ENCODE measurements at places on chromosomes 7 and 10.
A peak's percentile ranks its signal among the peaks of the same experiment; 100 is the strongest.

- no peak for DNase-seq
Observed at GRCh38 chr10:108905821-108906220, 1017.5 kb downstream of the XPNPEP1 start.

GRCh38 chr7:3464900-3465622 is 164.0 kb downstream of the SDK1 start:
- no peak for DNase-seq

GRCh38 chr10:69367469-69367868 is 49.2 kb downstream of the TACR2 start:
- DNase-seq: no peak

GRCh38 chr10:62237966-62238365 is 30.7 kb downstream of the RTKN2 start:
- no peak for DNase-seq

DNA sequence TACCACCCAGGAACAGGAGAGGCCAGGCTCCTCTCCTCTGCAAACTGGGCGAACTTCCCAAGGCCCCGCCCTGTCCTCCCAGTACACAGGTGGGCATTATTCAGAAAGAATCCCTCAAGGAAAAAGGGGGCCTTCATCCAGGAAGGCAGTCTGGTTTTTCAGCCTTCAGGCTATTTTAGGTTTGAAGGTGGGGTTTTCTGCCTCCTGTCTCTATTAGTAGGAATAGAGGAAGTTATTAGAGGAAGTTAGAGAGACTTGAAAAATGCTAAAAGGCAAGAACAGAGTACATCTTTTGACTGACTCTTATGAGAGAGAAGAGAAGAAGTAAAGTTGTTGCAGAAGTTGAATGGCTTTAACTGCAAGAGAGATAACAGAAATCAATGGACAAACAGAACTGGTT is 250.9 kb upstream of the SORCS1 start:
- no peak for DNase-seq

- no peak for DNase-seq
Observed at GRCh38 chr10:37960591-37961137, 15.8 kb downstream of the ZNF25 start.

- DNase-seq: no peak
Observed at GRCh38 chr7:8444468-8444769, 11.0 kb downstream of the NXPH1 start.

- no peak for DNase-seq
Observed at GRCh38 chr7:44335184-44335583, 9.8 kb upstream of the CAMK2B start.

- DNase-seq: no peak
Observed at GRCh38 chr10:126455766-126456405, 67.6 kb upstream of the ADAM12 start.

- no peak for DNase-seq
Observed at GRCh38 chr10:89471110-89471809, 56.9 kb downstream of the IFIT5 start.

GRCh38 chr10:75016325-75016724 is 95.1 kb upstream of the SAMD8 start:
- DNase-seq: no peak

GRCh38 chr7:144508702-144509101 is 105.2 kb upstream of the NOBOX start:
- no peak for DNase-seq

- peak; percentile 74 for DNase-seq
Observed at GRCh38 chr7:4845740-4846142, 16.1 kb downstream of the PAPOLB start.

- DNase-seq: no peak
Observed at GRCh38 chr10:116912162-116912561, 62.9 kb downstream of the ENO4 start.

- DNase-seq: no peak
Observed at GRCh38 chr7:80362677-80363076, 149.2 kb downstream of the GNAT3 start.

DNA sequence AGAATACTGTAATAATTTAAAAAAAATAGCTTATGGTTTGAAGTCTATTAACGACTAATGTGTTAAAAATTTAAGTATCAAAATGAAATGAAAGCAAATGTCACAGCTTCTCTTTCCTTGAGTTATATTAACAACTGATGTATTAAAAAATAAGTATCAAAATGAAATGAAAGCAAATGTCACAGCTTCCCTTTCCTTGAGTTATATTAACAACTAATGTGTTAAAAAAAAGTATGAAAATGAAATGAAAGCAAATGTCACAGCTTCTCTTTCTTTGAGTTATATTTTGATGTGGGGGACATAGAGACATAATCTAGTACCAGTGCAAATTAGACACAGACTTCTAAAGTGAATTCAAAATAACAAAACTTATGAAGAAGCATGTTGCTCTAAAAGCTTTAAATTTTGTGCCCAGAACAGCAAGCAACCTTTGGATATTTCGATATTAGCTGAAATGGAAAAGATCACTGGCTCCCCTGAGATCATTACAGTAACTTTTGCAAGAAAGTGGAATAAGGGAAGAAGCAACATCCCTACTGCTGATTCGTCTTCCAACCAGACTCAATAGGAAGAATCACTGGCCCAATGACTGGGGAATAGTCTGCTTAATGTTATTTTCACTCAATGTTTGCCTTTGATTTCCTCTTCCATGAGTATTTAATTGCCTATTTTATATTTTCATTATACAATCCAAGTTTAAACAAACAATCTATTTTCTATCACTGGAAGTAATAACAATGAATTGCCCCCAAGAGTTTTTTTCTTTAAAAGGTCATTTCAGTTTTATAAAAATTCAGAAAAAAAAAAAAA is 8.0 kb downstream of the SKAP2 start:
- no peak for DNase-seq

GRCh38 chr10:110739811-110740271 is 95.7 kb downstream of the RBM20 start:
- DNase-seq: no peak
